Left renal pelvis (tissue), 4 donors: ENCODE measurements at places on chromosomes 6 and 20.
A peak's percentile ranks its signal among the peaks of the same experiment; 100 is the strongest.

- no peak for DNase-seq
Observed at GRCh38 chr6:141752677-141753076, 380.0 kb upstream of the GJE1 start.

- DNase-seq, result no peak
Observed at GRCh38 chr6:16747232-16748024, 13.8 kb downstream of the ATXN1 start.

DNA sequence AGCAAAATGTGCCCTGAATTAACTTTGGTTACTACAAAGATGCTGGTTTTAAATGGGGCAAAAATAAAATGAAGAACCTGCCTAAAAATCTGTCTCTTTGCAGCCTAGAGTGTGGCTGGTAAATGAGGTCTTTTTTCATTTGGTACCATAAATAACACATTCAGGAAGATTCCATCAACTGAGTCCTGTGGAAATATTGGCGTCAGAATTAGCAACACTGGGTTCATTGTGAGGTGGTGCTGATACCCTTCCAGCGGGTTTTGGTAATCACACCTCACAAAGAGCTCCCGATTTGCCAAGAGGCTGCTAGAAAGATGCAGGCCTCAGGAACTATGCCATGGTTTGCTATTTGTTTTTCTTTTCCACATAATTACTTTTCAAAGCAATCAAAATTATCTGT, 55.3 kb downstream of the FAM50B start:
- DNase-seq, result no peak

DNA sequence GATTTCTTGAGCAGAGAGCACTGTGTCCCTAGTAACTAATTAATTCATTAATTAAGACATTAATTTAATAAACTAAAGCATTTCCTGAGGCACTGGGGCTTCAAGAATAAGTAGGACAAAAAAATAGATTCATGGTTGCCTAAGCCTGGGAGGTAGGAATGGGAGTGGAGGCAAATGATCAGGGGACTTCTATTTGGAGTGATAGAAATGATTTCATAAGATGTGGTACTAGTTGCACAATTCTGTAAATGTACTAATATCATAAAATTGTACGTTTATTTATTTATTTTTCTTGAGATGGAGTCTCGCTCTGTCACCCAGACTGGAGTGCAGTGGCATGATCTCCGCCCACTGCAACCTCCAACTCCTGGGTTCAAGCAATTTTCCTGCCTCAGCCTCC, 287.2 kb downstream of the KHDC1L start:
- DNase-seq, result no peak

DNA sequence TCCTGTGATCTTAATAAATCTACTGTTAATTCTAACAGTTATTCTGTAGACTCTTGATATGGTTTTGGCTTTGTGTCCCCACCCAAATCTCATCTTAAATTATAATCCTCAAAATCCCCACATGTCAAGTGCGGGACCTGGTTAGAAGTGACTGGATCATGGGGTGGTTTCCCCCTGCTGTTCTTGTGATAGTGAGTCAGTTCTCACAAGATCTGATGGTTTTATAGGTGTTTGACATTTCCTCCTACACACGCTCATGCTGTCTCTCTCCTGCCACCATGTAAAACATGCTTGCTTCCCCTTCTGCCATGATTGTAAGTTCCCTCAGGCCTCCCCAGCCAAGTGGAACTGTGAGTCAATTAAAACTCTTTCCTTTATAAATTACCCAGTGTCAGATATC, 10.5 kb upstream of the EPB41L2 start:
- DNase-seq, result no peak

GRCh38 chr6:140464720-140465119, 1090.3 kb upstream of the CITED2 start:
- DNase-seq, result no peak

GRCh38 chr6:135465307-135465706, 32.2 kb downstream of the AHI1 start:
- DNase-seq, result no peak

DNA sequence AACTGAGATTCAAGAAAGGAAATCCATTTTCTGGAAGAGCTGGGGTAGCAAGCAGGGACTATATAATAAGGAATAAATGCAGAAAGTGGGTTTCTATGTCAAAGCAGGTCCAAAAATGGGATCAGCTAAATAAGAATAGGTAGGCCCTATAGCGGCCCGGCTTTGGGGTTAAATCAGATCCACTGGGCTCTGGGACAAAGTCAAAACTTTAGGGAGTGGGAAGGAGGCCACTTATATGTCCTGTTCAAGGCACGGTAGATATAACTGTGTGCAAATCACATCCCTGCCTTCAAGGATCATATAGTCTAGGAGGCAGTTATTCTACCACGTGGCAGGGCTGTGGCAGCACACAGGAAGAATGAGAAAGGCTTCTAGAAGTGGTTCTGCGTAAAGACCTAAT, 191.4 kb upstream of the CDYL start:
- DNase-seq, result no peak

- no peak for DNase-seq
Observed at GRCh38 chr6:42405021-42405420, 46.7 kb downstream of the TRERF1 start.

GRCh38 chr6:147802459-147802858, 294.0 kb downstream of the SAMD5 start:
- DNase-seq, result no peak

- peak; percentile 69 for DNase-seq
Observed at GRCh38 chr6:150528648-150529285, 70.9 kb upstream of the PLEKHG1 start.

DNA sequence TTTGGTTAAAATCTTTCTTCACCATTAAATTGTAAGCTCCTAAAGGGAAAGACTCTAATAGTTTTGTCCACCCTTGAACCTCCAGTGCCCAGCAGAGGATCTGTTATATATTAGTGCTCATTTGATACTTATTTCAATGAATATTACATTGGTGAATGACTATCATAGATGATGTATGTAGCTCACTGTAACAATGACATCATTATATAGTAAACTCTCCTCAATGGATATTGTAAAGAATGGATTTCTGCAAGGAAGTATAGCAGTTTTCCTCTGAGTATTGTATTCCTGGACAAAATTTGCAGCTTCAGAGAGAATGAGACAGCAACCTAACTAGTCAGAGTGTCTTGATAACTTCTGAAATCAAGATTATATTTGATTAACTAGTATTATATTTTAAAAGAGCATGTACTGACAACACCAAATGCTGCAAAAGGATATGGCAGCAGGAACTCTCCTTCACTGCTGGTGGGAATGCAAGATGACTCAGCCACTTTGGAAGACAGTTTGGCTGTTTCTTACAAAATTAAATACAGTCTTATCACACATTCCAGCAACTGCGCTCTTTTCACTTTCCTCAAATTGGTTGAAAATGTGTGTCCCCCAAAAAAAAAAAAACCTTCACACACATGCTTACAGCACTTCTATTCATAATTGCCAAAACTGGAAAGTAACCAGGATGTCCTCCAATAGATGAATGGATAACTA, 189.8 kb upstream of the OPRM1 start:
- no peak for DNase-seq

- no peak for DNase-seq
Observed at GRCh38 chr20:1418350-1418749, 25.5 kb upstream of the FKBP1A start.

GRCh38 chr6:93453956-93454355, 34.6 kb upstream of the EPHA7 start:
- no peak for DNase-seq

DNA sequence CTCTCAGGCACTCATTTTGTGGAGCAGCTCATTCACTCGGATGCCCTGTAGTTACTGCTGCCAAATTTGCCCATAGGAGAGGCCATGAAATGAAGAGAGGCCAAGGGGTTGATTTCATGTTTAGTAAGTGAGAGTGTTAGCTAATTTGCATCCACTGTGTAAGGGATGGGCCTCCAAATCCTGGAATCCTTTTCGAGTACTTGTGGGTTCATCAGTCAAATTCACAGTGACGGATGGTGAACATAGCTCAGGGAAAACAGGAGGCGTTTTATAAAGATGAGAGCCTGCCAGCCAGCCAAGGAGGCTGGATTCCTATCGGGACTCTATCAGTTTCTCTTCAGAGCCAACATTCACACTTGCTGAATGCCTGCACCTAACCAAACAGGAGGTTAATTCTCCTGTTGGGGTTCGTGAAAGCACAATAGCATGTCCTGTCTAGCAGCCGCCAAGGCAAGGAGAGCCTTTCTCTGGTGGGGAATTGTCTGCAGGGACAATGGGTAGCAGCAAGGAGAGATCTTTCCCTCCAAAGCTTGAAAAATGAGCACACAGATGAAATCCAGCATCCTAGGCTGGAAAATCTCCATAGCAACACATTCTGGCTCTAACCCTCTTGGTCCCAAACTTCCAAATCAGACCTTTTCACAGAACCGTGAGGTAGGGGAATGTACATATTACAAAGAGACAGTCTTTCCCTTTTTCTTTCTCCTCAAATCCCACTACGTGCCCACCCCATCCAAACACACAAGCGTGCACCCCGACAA, 231.4 kb upstream of the ECI2 start:
- no peak for DNase-seq

DNA sequence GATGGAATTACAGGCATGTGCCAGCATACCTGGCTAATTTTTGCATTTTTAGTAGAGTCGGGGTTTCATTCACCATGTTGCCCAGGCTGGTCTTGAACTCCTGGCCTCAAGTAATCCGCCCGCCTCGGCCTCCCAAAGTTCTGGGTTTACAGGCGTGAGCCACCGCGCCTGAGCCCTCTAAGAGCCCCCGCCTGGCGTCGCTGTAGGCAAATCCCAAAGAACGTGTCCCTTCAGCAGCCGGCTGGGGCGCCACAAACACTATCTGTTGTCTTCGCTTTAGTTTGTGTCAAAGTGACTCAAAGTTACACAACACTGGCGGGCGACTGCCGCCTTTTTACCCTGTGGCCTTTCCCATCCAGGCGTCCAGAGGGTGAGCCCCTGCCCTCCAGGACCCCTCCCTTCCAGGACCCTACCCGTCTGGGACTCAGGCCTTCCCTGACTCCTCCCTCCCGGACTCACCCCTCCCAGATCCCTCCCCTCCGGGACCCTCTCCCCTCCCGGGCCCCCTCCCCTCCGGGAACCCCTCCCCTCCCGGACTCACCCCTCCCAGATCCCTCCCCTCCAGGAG, 940 bp upstream of the ADRM1 start:
- peak; percentile 75 for DNase-seq

DNA sequence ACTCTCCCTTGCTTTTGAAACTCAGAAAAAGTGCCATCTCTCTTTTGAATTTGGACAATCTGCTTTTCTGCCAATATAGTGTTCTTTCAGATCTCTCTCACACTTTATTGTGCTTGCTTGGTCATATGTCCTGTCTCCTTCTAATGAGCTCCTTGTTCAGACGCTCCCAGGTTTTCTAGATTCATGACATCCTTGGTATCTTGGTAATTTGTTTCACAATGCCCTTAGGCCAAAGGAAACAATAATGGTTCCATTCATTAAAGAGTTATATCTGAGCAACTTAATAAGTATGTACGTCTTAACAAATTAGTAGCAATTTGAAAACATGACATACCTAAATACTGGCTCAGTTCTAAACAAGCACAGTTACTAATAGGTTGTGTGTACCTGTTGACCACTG, 293.4 kb upstream of the SPTLC3 start:
- DNase-seq, result no peak

DNA sequence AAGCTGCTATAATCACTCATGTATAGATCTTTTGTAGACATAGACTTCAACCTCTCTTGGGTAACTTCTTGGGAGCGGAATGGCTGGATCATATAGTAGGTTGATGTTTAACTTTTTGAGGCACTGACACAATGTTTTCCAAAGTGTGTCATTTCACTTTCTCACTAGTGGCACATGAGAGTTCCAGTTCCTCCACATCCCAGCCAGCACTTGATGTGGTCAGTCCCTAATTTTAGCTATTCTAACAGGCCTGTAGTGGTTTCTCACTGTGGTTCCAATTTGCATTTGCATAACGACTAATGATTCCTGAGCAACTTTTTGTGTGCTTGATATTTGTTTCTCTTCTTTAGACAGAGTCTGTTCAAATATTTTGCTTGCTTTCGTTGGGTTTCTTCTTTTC, 221.3 kb downstream of the DLL1 start:
- no peak for DNase-seq

- no peak for DNase-seq
Observed at GRCh38 chr6:36852481-36853147, 13.4 kb upstream of the CPNE5 start.

DNA sequence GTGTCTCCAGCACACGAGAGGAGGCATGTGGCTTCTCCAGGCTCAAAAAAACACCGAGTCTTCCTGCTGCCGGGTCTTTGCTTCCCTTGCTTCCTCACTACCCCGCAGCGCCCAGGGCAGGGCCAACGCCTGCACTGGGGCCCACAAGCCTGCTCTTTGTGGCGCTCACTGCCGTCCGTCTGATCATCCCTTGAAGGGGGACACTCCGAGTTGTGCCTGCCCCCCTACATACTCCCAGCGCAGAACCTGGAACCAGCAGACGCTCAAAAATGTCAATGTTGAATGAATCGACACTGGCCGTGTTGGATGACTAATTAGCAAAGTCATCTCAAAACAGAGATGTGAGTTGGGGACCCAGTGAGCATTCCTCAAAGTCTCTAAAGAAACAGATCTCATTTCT, 8.1 kb upstream of the ARFGAP1 start:
- no peak for DNase-seq

GRCh38 chr20:63269724-63270123, 2.9 kb upstream of the ARFGAP1 start:
- DNase-seq, result no peak

DNA sequence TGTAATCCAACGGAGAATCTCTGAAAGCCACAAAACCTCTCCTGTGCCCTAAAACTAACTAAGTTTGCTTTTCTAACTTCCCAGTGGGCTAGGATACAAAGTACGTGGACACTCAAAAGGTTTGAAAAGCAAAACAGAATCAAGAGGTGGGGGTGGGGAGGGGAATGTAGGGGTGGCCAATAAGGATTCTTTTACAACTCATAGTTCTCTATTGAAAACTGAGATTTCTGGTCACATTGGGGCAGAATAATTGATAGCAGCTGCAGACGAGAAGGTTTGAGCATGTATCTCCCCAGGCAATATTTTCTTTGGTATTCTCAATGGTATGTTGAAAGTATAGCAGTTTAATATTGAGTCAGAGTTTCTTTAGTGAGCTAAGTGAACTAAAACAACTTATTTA, 376.7 kb upstream of the CITED2 start:
- DNase-seq, result no peak

DNA sequence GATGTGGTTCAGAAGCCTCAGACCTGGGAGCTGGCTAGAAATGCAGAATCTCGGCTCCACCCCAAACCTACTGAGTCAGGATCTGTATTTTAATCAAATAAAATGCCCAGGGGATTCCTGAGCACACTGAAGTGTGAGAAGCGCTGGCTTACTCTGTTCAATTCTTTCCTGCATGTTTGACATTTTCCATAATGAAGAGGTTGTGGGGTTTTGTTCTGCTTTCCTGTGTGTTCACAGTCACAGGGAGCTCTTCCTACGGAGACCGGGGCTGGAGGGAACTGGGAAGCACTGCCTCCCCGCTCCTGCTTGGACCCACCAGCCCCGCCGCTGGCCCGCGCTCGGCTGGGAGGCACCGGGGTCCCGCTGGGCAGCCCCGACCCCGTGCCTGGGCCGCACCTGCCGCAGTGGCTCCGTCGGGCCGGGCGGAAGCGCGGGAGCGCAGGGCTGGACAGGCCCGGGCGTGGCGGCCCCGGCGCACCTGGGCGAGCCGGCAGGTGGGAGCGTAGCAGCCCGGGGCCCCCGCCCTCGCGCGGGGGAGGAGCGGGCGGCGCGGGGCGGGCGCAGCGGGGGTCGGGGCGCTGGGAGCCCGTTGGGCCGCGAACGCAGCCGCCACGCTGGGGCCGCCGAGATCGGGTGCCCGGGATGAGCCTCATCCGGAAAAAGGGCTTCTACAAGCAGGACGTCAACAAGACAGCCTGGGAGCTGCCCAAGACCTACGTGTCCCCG, at the start of gene MAPK13:
MAPK13 (plus strand) TSS at position 573 of the 726 bp plus-strand sequence; CDS start at position 643, 70 bp downstream.
- no peak for DNase-seq
